ENCODE measurements at places on chromosomes 1 and 21.

GRCh38 chr1:231972111-231972445 is 345.5 kb downstream of the DISC1 start:
- DNase-seq, result no peak

- no peak for DNase-seq
These were observed 2.1 kb upstream of the FTCD start for GRCh38 chr21:46157396-46157986.

- no peak for DNase-seq
These were observed 44.5 kb downstream of the MORN1 start for GRCh38 chr1:2346691-2347408.

DNA sequence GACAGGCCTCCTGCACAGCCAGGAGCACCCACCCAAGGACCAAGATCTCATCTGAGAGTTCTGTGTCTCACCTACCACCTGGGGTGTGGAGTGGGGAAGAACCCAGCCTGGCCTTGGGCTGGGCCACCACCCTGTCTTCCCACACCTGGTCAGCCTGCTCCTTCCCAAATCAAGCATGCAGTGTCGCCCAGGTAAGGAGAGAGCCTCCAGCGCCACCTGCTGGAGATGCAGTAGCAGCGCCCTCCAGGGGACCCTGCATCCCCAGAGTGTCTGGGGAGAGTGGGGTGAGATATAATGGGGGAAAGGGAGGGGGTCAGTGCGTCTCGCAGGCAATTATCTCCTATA is 32.3 kb downstream of the KIAA2013 start:
- DNase-seq, result peak; percentile 45

GRCh38 chr1:213481395-213481794 is 430.4 kb downstream of the RPS6KC1 start:
- no peak for DNase-seq

DNA sequence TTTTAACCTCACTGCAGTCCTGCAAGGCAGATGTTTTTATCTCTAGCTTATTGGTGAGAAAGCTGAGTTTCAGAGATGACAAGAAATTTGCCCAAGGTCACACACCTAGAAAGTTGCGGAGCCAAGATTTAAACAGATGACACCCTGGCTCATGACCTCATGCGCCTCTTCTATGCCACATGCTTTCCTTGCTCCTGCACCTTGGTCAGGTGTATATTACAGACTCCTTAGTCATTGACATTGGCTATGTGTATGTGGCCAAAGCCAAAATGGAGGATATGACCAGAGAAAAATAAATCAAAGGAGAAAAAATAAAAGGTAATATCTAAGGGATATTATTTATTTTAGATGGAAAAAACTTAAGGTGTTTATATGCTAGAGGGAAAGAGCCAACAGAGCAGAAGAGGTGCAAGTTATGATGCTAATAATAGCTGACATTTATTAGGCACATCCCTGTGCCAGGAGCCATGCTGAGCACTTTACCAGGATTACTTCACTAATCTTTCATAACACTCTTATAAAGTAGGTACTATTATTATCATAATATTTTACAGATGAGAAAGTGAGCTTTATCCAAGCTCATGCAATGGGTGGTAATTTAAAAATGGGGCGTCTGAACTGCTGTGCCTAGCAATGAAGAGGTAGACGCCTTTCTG is 13.8 kb upstream of the MYOC start:
- DNase-seq, result no peak

DNA sequence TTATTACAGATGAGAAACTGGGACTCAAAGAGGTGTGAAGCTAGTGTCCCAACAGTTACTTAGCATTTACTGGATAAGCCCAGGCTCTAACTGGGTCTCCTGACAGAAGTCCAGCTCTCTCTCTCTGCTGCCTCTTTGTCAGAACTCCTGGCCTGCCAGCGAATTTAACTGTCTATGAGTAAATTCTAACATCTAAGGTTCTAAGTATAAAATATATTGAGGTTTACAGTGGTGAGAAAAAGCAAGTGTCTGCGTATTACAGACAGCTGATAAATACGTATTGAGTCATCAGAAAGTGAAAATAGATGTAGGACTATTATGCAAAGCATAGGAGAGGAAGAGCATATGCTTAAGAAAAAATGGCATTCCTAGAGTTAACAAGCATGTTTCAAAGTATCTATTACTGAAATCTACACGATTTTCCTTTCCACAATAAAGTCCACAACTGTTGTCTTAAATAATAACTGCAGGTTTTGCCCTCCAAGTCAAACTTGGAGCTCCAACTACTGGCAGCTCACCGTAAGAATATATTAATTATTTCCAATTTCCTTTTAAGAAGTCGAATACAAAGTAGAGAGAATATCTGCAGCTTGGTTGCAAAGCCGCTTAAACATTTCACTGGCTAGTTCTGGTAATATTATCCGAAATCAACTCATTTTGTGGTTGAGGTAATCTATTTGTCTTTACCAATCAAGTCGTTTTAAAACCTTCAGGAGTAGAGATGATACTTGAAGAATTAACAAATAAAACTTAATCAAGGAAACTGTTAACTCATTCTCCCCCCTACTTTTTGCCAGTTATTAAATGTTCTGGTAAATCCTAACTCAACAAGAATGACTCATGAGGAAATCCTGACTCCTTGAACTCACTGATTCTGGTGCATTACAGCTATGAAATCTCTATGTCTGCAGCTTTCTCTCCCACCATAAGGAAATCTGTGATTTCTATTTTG is 1.4 kb upstream of the RGS2 start:
- DNase-seq, result no peak

GRCh38 chr1:226063224-226063976 is 884 bp downstream of the H3-3A start:
- no peak for DNase-seq

- DNase-seq, result no peak
These were observed 13.0 kb downstream of the STRIP1 start for GRCh38 chr1:110047463-110047862.

DNA sequence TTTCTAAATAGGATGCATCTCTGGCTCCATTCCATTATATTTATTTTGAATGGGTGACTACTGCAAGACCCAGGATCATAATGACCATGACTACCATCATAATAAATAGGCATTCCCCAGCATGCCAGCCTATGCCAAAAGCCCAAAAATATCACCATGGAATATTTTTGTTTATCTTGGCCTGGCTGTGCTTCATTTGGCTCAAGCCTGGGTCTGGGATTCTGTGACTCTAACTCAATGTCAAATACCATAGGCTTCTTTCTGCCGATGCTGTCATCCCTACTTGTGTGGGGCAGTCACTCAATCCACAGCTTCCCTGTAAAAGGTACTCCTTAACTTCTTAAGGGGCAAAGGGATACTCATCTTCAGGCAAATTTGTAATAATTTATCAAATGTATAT is 66.6 kb downstream of the DIRAS3 start:
- no peak for DNase-seq

DNA sequence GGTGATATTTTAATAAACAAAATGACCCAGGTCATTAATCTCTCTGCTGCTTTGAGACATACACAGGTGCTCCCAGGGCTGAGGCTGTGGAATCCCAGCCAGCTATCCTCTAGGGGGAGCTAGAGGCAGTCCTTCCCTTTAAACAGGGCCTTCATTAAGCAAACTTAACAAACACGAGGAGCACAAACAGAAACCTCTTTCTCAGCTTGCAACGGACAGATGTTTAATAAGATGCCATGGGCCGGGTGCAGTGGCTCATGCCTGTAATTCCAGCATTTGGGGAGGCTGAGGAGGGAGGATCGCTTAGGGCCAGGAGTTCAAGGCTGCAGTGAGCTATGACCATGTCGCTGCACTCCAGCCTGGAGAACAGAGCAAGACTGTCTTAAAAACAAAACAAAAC is 106.7 kb downstream of the HIVEP3 start:
- peak; percentile 87 for DNase-seq

DNA sequence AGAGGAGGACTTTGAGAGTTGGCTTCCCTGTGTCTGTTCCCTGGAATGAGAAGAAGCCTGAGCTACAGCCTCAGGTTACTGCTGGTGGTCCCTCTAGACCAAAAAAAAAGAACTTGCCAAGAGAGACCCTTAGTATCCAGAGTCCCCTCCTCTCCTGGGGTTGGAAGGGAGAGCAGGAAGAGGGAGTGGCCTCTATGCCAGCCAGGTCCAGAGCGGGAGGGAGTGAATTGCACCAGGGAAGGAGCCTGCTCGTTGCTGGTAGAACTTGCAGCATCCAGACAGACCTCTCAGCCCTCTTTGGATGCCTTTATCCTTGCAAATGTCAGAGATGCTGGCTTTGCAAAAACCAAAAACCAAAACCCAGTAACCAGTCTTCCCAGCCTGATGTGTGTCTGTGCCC is 491.3 kb upstream of the VAMP3 start:
- no peak for DNase-seq

GRCh38 chr1:28582248-28582615 is 9.8 kb upstream of the RAB42 start:
- DNase-seq, result peak; percentile 48

DNA sequence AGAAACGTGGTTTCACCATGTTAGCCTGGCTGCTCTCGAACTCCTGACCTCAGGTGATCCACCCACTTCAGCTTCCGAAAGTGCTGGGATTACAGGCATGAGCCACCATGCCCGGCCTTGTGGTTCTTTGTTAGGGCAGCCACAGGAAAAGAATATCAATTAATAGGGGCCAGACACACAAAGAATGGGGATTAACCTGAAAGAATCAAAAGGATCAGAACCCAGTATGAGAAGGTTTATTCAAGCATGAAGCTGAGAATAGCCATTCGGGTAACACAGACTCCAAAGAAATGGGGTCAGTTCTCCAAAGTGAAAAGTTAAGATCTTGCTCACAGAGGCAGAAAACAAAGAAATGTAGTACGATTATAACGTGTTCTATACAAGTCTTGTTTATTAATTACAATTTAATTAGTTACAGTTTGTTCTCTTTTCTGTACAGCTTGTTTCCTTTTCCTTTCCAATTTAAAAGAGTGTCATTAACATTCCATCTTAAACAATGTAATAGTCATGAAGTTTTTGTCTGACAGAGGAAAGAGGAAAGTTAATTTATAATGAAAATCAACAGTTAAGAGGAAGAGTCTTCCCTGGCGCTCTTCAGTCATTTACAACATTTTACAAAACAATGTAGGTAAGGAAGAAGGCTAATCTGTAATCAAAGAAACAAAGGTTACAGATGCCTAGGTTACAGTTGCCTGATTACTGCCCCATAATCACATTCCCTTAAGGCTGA is 51.3 kb upstream of the SLC45A1 start:
- DNase-seq, result no peak

DNA sequence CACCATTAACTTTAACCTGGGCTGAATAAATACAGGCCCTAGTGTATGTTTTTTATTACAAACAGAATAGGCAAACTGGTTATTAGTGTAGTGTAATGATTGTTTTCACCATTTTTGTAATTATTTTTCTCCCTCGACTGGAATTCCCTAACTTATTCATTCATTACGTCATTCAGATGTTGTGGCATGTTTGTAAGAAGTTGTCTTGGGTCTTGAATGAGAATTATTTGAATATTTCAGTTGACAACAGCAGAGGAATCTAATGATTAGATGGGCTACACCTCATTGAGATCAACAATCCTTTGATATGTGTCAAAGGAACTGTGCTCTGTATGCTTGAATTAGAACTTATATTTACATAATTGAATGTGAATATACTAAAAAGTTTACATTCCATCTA is 12.8 kb downstream of the XCL1 start:
- no peak for DNase-seq

DNA sequence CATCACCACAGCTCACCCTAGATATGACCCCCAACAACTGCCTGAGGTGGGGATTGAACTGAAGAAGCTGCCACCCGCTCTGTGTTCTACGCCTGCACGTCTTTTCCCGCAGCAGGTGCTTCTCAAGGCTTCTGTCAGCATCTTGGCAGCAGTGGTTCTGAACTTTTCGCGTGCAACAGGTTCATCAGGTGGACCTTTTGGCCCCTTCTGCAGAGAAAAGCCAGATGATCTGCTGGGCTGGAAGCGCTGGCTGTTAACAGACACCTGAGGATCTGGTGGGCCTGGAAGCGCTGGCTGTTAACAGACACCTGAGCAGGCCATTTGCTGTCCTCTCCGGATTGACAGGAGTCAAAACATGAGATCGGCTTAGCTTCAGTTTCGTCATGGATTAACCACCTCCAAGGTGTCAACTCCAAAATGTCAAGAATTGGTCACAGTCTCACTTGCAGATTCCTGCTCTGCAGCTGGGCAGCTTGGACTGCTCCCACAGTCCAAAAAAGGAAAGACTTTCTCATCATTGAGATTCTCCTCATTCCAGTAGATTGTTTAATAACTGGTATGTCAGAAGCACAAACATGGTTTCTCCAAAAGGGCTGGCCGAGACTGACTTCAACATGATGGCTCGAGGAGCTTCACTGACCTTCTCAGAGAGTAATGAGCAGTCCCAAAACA is 4.7 kb downstream of the C1orf174 start:
- DNase-seq, result no peak

GRCh38 chr1:36436821-36437220 is 13.4 kb downstream of the OSCP1 start:
- DNase-seq, result no peak

DNA sequence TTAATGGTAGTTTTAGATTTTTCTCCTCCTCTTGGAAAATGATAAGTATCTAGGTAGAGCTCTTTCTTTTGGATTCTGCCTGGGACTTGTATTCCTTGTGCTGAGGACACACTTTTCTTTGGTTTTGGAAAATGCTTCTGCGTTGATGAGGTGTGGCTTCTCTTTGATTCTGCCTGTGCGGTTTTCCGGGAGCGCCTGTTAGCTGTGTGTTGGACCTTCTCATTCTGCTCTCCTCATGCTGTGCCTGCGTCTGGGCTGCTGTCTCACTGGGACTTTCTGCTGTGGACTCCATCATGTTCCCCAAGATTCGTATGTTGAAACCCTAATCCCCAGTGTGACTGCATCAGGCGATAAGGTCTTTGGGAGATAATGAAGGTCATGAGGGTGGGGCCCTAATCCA is 21.0 kb downstream of the C1orf174 start:
- no peak for DNase-seq

DNA sequence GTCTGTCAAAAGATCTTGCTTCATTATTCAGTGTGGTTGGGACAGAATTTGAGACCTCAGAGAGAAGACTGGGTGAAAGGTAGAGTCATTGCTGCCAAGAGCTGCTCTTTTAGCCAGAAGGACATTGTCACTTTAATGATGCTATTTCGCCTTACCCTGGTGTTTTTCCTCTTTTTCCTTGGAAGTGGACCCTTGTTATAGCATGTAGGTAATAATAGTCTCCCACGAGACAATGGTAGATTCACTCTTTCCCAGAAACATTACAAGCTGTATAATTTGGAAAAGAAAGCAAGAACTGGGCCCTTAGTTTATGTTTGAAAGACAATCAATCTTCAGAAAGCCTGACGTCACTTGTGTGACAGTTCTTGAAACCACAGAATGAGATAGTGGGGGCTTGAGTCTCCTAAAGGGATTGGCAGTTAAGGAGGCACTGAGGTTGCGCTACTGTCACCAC is 3.8 kb downstream of the SERTAD4 start:
- no peak for DNase-seq

GRCh38 chr1:113998361-113998760 is 19.1 kb downstream of the OLFML3 start:
- DNase-seq, result no peak

GRCh38 chr1:162564762-162565218 is 3.3 kb downstream of the UAP1 start:
- no peak for DNase-seq

GRCh38 chr1:161260376-161261260 is 2.1 kb downstream of the PCP4L1 start:
- DNase-seq, result no peak

Measured in DMS153 (cell line).